Amniotic stem cell (primary cell): ENCODE measurements at places on chromosomes 5 and 9.

- no peak for DNase-seq
These were observed 12.7 kb upstream of the LIFR start for GRCh38 chr5:38569180-38569579.

DNA sequence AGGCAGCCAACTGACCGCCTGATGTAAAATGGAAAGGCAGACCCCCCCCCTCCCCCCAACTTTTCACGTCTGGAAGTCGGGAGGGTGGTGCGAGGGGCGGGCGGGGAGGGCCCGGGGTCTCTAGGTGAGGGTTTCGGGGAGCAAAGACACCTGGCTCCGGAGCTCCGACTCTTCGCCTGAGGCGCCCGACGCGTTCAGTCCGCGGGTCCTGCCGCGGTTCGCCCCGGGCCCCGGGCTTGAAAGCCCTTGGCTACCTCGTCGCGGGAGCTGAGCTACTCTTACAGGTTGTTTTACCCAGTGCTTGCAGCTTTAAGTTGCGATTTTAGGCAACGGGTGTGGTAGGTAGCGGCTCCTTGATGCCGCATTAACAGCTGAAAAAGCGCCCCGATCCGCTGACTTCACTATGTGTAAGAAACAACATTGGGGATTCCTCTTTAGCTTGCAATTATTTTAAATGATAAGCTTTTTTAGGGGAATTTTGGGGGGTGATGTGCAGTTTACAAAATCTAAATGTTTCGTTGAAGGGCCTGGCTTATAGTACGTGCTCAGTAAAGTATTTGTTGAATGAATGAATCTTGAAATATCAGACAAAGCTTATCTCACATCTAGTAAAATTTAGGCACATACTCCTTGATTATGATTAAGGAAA lies 722 bp downstream of the CDC42SE2 start:
- DNase-seq: no peak

- no peak for DNase-seq
These were observed 48.7 kb downstream of the ANKDD1B start for GRCh38 chr5:75659791-75660450.

GRCh38 chr5:166369346-166369745 lies 1922.1 kb upstream of the WWC1 start:
- no peak for DNase-seq
